ENCODE measurements at places on chromosomes 7 and 10. TPM values are rescaled to one million over a fixed set of nuclear protein-coding genes. Genes with fewer than 3 reads are reported as not detected.

The EPO gene
- total RNA-seq: not detected

The MEOX2 gene
- total RNA-seq: not detected

The CDH23 gene
- total RNA-seq: 0.14 TPM

The ITGB8 gene
- total RNA-seq: 7.9 TPM

The ADAMTS14 gene
- total RNA-seq: 0.14 TPM

The LEP gene
- total RNA-seq: 0.28 TPM

The CYP2C8 gene
- 0.34 TPM for total RNA-seq

The DDC gene
- not detected for total RNA-seq

All from nasal cavity respiratory epithelium epithelial cell of viscerocranial mucosa (primary cell).